Thymus (tissue), 14 donors: ENCODE measurements at places on chromosomes 12 and 14. TPM values are rescaled to one million over a fixed set of nuclear protein-coding genes. Genes with fewer than 3 reads are reported as not detected.

GRCh38 chr14:74368441-74368840 lies 20.2 kb downstream of the VRTN start:
- no peak for DNase-seq

- peak; percentile 53 for DNase-seq
Observed at GRCh38 chr12:66708704-66709456, 30.0 kb upstream of the GRIP1 start.

GRCh38 chr12:49030714-49031572 lies 12.4 kb upstream of the PRKAG1 start:
- no peak for DNase-seq

- DNase-seq = no peak
Observed at GRCh38 chr12:6038160-6038559, 86.3 kb downstream of the VWF start.

DNA sequence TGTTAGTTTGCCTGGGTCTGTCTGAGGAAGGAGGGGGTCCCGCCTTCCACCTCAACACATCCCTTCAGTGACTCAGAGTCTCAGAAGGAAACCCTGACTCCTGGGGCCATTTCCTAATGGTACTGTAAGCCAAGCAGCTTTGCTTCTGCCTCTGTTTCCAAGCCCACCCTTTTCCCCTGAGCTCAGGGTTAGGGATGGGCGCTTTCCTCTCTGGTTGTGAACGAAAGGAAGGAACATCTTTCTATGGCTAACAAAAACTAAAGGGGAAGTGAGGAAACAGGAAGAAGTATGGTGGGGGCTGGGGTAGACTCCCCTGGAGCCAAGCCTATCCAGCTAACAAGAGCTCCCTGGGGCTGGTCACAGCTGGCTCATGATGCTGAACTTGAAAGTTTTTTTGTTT lies 11.6 kb upstream of the UNC119B start:
- no peak for DNase-seq

DNA sequence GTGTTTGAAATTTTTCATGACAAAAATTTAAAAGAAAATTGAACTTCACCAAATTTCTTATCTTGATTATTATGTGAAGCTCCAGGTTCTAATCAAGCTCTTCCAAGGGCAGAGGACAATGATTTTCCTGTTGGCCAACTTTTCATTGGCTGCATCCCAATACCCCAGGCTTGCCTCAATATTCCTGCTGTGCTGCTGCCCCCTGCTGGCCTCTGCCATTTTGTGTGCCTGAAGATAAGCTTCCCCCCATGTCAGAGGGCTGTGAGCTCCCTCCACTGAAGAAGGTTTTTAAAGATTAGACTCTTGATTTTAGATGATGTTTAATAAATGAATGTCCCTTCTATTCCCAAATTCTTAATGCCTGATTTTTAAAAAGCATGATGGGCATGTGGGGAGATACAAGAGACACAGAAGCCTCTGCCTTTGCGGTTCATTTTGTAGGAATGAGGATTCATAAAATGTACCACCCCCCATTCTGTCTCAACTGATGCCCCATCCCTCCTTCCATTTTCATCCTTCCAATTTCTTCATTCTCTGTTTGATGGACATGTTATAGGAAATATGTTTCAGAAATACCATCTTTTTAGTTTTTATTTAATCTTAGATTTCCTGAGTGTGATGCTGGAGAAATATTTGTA lies 76.7 kb upstream of the RGS6 start:
- DNase-seq = peak; percentile 28

DNA sequence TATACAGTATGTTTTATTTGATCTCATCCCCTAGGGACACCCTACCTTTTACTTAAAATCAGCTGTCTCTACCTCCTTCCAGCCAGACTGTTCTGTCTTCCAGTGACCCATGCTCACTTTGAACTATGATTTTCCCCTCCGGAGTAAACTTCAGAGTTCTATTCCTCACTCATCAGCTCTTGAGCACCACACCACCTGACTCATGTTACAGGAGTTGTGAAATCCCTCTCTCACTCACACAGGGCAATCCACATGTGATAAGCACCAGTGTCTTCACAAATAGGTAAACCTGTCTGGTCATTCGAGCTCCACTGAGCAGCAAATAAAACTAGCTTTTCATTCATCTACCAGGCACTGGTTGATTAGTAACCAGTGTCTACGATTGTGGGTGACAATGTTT lies 177.3 kb upstream of the BMP4 start:
- no peak for DNase-seq

- DNase-seq = no peak
Observed at GRCh38 chr12:26282339-26282940, 87.1 kb downstream of the SSPN start.

The GPR68 gene
- total RNA-seq = 1.4 TPM

The SELPLG gene
- total RNA-seq = 69.6 TPM
